Esophagus squamous epithelium (tissue), 5 donors: ENCODE measurements at places on chromosomes 13 and 19. TPM values are rescaled to one million over a fixed set of nuclear protein-coding genes. Genes with fewer than 3 reads are reported as not detected.

DNA sequence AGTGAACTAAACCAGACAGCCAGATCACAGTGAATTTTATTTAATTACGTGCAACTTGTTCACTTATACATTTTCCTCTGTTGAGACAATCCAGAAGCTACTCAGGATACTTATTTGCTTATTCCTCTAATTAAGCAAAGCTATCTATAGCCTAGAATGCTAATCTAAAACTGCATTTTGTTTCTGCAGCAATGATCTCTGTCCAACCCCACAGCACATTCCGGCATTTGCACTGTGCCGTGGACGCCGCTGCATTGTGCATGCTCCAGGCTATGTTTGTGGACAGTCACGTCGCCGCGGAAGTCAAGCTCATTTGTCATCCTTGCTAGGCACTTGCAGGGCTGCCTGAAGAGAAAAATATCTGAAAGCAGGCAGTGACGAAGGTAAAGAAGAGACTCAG, 406.9 kb downstream of the RFC3 start:
- no peak for DNase-seq

Gene ANO8
- total RNA-seq: 3.9 TPM

DNA sequence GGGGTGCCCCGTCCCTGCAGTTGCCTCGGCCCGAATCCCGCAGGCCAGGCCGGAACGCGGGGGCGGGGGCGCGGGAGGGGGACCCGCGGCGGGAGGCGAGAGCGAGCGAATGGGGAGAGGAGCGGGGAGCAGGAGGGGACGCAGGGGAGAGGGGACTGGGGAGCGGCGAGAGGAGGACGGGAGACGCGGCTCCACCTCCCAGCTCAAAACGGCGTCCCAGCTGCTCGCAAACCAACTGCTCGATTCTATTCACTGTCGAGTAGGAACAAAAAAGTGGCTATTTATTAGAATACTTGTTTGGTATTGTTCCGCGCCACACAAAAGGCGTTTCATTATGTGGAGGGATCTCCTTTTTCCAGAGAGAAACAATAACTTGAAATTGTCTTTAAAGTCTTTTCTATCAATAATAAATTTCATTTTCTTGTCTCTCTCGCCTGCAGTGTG, 10.6 kb upstream of the SOX1 start:
- DNase-seq: no peak

Gene GTF2F1
- 51.3 TPM for total RNA-seq

DNA sequence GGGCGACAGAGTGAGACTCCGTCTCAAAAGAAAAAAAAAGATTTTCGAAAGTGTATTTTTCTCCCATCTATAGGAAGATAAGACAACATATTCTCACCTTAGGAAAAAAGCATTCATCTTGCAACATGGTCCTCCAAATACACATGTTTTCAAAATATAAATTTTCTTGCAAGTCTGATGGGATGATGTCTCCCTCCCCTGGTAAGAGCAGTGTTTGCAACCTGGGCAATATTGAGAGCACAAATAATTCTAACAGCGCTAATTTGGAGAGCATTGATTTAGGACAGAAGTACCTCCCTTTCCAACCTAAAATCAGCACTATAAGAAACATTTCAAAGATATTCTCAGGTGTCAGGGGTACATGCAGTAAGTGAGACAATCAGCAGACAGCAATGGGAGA, 61.0 kb upstream of the SHISA2 start:
- DNase-seq: no peak

GRCh38 chr13:46385946-46386345, 1.1 kb downstream of the RUBCNL start:
- no peak for DNase-seq

GRCh38 chr13:35987572-35988513, 143.3 kb downstream of the DCLK1 start:
- DNase-seq: no peak

DNA sequence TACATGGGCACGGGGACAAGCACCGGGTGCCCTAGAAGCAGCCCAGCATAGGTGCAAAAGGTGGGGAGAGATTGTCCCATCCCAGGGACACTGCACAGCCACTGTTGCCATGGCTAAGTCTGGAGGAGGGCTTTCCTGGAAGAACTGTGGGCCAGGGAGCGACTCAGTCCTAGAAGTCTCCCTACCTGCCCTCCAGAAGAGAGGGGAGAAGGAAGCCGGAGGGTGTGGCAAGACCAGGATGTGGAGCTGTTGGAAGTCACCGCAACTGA, 2.3 kb upstream of the FBN3 start:
- DNase-seq: no peak

DNA sequence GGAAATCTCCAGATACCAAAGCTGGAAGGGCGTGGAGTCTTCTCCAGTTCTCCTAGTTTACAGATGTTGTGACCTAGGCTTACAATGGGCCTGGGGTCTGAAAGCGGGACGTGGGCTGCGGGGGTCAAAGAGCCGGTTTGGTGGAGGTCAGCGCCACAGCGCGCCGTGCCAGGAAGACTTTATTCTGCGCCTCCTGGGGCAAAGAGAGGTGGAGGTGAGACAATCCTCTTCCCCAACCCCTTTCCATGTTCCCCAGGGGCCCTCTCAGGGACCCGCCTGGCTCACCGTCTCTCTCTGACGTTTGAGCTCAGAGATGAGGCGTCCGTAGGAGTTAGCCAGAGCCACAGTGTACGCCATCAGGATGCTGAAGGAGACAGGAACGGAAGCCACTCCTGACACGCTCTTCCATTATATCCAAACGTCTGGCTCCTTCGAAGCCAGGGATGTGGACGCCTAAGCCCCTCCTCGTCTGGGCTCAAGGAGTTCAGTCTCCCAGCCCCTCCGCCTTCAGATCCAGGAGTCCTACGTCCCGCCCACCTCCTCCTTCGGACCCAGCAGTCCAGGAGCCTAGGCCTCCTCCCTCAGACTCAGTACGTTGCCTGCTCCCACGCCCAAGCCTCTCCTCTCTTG, 776 bp upstream of the LENG1 start:
- no peak for DNase-seq

DNA sequence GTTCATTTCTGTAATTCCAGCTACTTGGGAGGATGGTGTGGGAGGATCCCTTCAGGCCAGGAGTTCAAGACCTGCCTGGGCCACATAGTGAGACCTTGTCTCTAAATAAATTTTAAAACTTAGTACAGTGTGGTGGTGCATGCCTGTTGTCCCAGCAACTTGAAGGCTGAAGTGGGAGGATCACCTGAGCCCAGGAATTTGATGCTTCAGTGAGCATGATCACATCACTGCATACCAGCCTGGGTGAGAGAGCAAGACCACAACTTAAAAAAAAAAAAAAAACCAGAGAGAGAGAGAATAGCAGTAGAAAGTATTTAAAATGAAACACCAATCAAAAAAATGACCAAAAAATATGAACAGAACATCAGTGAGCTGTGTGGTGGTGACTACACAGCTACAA, 7.1 kb upstream of the ZNF823 start:
- DNase-seq: no peak

Gene C5AR1
- total RNA-seq: 2.7 TPM

DNA sequence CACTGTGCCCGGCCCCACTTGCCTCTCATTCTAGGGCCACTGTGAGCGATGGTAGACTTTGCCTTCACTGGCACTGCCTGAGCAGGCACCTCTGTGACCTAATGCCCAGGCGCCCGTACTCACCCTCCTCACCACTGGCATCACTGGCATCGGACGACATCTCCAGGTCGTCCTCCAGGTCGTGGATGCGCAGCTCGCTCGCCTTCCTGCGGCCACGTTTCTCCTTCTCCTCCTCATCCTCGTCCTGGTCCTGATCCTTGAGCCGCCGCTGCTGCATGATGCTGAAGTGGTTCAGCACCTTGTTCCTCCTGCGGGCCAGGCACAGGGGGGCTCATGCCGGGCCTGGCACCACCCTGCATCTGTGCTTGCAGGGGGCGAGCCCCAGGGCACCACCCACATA, 7.5 kb upstream of the PSPN start:
- DNase-seq: no peak

DNA sequence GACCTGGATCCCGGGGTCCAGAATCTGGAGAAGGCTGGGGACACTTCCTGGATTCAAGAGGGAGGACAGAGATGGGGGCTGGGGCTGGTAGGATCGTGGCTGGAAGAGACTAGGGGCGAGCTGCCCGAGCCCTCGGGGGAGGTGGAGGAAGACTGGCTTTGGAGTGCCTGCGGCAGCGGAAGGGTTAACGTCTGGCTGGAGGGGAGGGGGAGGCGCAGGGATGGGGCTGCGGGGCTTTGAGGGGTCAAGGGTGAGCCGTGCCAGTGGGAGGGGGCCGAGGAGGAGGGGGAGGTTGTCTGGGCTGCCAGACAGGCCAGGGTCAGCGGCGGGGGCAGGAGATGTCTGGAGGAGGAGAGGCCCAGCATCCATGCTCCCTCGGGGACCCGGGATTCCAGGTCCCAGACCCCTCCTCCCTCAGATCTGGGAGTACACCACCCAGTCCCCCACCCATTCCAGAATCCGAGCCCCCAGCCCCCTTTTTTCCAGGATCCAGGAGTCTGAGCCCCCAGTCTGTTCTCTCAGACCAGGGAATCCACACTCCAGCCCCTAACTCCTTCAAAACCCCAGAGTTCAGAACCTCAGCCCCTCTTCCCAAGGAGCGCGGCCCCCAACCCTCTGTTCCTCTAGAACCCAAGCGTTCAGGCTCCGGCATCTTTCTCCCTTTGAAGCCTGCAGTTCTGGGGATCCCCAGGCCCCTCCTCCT, 3.2 kb upstream of the SPACA6 start:
- no peak for DNase-seq

Gene TECR
- 227 TPM for total RNA-seq

Gene TNFRSF19
- 9.5 TPM for total RNA-seq

GRCh38 chr19:28245937-28246336, 967.0 kb downstream of the UQCRFS1 start:
- DNase-seq: no peak

Gene MRPL57
- 33.8 TPM for total RNA-seq

GRCh38 chr13:24539500-24540165, 27.1 kb upstream of the PARP4 start:
- DNase-seq: no peak

Gene C2CD4C
- total RNA-seq: 0.15 TPM

Gene KLK10
- total RNA-seq: 130 TPM
